ENCODE measurements at places on chromosomes 3 and 15.

GRCh38 chr15:57640930-57641682 lies 49.4 kb downstream of the MYZAP start:
- DNase-seq: no peak

- DNase-seq: no peak
Observed at GRCh38 chr3:197949191-197949777, 706 bp upstream of the RPL35A start.

GRCh38 chr15:77527164-77527778 lies 105.4 kb downstream of the LINGO1 start:
- no peak for DNase-seq

- no peak for DNase-seq
Observed at GRCh38 chr15:34358367-34358766, 8.6 kb downstream of the LPCAT4 start.

DNA sequence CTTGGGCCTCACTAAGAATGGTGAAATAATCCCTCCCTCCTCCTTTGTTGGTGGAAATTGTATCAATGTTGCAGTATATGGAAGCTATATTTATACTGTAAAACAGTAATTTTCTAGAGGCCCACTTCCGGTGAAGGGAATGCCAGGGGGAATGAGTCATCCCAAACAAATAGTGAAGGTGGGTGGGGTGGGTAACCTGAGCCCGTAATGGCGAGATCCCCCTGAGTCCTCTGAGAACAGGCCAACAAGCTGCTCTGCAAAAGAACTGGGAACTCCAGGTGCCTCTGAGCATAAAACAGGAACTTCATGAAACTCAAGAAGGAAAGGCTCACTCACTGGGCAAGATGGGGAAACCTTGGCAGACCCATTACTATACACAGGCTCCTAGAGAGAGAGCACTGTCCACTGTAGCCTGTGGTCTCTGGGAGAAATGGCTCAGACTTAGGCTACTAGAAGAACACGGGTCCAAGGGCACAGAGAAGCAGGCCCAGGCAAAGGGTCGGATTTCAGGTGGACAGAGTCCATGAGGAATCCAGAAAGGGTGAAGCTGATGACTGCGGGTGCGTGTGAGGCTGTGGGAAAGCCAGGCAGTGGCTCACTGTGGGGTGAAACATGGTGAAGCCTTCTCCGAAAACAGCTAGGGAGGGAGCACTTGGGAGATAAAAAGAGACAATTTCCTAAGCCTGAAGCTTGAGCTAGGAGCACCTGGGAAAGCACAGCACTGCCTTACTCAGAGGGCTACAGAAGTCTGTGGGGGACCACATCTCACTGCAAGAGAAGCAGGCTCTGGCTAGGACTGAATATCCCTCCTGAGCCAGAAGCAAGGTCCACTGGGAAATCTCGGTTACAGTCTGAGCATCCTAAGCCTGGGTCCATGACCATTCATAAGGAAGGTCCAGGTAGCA lies 19.8 kb downstream of the LARP6 start:
- DNase-seq: no peak
